ENCODE measurements at places on chromosomes 2 and 18. TPM values are rescaled to one million over a fixed set of nuclear protein-coding genes. Genes with fewer than 3 reads are reported as not detected.

The COL3A1 gene
- total RNA-seq, result 88.0 TPM

The OTOS gene
- total RNA-seq, result 0.41 TPM

The IL1RL2 gene
- 0.82 TPM for total RNA-seq

The DSG1 gene
- under 0.01 TPM for total RNA-seq

The NEMP2 gene
- 2.4 TPM for total RNA-seq

The MSTN gene
- 0.82 TPM for total RNA-seq

The ANKRD53 gene
- 1.2 TPM for total RNA-seq
